Amniotic stem cell (primary cell): ENCODE measurements at places on chromosomes 4 and X.

- no peak for DNase-seq
Measured at GRCh38 chr4:24471486-24472160, 112.7 kb downstream of the DHX15 start.

DNA sequence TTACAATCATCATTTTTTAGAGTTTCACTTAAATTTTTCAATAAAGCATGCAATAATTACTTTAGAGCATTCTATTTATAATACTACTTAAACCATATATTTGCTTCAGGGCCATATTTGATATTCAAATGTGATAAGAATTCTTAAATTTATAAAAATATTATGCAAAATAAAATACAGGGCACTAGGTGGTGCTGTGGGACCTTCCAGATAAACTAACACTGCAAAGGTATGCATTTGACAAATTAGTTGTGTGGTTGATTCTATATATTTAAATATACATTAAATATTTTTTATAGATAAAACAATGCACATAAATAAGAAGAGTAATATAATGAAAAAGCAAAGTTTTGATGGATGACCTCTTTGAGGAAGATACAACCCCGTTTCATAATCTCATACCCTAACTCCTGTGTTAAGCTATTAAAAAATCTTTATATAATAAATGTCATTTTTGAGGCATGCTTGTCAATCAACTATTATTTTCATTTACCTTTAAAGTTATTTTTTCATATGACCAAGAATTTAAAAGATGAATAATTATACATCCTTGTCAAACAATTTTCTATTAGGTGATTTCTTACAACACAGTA lies 128.4 kb downstream of the REELD1 start:
- peak; percentile 15 for DNase-seq

GRCh38 chr4:66017671-66018070 lies 347.4 kb upstream of the EPHA5 start:
- DNase-seq, result no peak

DNA sequence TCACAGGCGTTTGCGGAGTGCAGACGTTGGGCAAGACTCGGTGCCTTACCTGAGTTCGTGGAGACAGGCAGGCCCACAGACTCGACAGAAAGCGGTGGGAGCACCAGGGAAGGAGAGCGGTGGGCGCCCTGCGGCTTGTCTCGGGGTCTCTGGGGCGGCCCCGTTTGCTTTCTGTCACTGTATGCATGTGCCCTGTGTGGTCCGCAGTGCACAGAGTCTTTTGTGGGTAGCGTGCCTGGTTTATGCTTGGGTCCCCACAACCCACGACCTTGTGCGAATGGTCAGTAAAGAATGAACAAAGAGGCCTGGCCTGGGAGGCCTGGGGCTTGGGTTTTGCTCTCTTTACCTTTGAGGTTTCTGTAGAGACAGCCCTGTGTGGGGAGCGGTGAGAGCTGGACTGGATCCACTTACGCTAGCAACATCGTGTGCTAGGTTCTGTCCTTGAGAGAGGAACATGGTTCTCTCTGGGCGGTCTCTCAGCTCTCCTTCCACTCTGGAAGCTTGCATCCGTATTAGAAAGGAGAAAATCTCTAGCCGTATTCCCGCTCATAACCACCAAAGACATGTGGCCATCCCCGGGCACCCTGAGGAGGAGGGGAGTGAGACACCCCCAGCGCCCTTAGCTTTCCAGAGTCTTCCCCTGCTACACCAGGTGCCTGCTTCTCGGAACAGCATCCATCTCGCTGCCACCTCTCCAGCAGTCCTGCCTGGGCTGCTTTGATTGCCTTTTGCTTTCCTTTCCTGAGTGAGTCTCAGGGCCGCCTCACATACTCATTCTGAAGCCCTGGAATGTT lies 1.2 kb downstream of the TADA2B start:
- DNase-seq, result no peak

DNA sequence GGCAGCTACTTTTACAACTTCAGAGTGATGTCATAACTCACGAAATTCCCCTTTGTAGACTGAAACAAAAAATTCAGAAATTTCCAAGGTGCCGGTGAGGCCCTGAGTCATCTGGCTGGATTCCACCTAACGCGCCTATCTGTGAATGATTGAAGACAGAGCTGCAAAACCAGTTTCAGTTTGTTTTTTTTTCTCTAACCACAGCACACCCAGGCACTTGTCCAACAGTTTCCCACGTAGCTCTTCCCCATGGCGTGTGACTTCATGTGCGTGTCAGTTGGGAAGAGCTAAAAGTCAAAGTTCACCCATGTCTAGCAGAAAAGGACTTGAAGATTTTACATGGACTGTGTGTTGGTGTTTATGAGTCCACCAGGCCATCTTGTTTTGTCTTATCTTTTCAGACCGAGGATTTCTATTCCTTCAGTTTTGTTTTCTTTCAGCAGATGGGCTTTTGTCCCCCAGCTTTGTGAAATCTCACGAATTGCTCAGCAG lies 16.4 kb downstream of the TCEANC start:
- peak; percentile 44 for DNase-seq

DNA sequence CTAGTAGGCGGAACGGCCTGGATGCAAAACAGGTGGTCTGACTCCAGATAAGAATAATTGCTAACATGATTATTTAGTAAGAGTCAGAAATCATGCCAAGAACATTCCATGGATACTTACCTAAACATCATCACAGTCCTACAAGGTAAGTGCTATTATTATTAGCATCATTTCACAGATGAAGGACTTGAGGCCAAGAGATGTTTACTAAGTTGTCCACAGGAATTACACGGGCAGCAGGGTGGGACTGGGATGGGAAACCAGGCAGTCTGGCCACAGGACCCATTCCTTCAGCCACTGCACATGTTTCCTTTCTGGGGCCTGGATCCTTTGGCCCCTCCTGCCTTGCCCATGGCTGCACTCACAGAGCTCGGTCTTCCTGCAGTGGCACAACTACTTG lies 48.3 kb downstream of the ANAPC4 start:
- DNase-seq, result no peak

GRCh38 chrX:68703369-68703768 lies 55.9 kb downstream of the STARD8 start:
- no peak for DNase-seq

- no peak for DNase-seq
Measured at GRCh38 chr4:107666134-107666533, 53.9 kb downstream of the PAPSS1 start.

DNA sequence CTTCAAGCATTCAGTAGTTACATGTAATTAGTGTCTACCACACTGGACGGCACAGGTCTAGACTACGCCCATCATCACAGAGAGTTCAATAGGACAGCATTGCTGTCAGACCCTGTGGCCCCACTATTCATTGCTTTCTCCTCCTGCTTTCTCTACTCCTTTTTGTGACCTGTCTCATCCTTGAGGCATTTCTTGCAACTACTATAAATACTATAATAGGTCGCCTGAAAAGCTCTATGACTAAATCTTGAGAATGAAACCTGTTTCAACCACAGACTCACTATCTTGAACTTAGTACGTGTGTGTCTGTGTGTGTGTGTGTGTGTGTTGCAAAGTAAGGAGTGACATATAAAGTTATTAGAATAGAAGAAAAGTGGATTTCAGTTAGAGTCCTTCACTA lies 252.9 kb upstream of the KLF3 start:
- no peak for DNase-seq

- no peak for DNase-seq
Measured at GRCh38 chrX:149845385-149845784, 35.6 kb upstream of the MAGEA8 start.

- DNase-seq, result no peak
Measured at GRCh38 chr4:128782076-128782715, 27.3 kb upstream of the JADE1 start.

GRCh38 chr4:69750346-69750745 lies 10.1 kb downstream of the SULT1B1 start:
- DNase-seq, result no peak

- no peak for DNase-seq
Measured at GRCh38 chrX:9749146-9749692, 16.4 kb downstream of the GPR143 start.

DNA sequence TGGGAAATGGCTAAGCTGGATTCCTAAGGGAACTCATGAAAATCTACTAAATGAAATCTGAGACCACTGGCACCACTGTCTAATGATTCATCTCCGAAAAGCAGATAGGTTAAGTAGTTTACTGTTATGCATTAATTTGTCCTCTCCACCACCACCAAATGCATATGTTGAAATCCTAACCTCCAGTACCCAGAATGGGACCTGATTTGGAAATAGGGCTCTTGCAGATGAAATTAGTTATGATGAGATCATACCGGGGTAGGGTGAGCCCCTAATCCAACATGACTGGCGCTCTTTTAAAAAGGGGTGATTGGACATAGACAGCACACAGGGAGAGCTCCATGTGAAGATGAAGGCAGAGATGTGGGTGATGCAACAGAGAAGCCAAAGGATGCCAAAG lies 124.9 kb upstream of the GUCY1A1 start:
- DNase-seq, result no peak

GRCh38 chr4:68347845-68348244 lies 2.0 kb downstream of the YTHDC1 start:
- DNase-seq, result no peak

GRCh38 chr4:140100771-140101170 lies 53.2 kb downstream of the MAML3 start:
- no peak for DNase-seq

GRCh38 chr4:127309369-127310102 lies 323.2 kb upstream of the INTU start:
- DNase-seq, result no peak

- DNase-seq, result no peak
Measured at GRCh38 chrX:48972220-48973164, 848 bp upstream of the KCND1 start.

GRCh38 chrX:36909676-36910030 lies 98.5 kb upstream of the FAM47C start:
- no peak for DNase-seq

- DNase-seq, result no peak
Measured at GRCh38 chrX:77918568-77918967, 8.1 kb downstream of the ATP7A start.

- no peak for DNase-seq
Measured at GRCh38 chr4:185254434-185254833, 45.0 kb downstream of the SNX25 start.

DNA sequence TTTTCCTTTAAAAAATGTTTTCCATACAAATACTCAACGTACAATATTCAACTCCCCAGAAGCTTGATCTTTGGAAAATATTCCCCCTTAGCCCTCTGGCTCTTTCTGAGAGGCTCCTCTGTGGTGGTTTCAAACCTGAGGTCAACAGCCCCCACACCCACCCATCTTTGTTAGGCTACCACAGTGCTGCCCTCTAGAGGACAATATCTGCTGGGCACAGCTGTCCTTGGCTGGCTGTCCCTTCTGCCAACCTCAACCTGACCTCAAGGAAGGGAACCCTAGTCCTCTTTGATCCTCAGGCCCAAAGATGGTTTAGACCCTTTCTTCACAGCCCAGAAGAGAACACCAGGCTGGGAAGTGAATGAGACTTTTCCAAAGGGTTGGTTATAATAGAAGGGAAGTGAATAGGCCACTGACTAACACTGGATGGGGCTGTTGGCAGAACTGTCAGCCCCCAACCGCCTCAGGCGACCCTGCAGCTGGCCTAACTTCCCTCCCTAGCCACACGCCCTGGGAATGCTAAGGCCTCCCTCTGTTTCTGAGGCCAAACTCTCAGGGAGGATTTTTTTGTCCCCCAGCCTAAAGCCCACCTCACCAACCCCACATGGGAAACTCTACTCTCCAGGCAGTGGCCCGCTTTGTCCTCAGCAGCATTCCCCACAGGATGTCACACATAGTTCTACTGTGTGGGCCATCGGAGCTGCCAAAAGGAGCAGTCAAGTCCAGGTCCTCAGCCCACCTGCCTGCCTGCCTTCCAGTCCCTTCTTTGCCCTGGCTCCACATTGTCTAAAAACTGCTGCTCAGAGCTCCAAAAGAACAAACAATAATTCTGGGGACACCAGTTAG lies 34.3 kb downstream of the NYX start:
- DNase-seq, result no peak

DNA sequence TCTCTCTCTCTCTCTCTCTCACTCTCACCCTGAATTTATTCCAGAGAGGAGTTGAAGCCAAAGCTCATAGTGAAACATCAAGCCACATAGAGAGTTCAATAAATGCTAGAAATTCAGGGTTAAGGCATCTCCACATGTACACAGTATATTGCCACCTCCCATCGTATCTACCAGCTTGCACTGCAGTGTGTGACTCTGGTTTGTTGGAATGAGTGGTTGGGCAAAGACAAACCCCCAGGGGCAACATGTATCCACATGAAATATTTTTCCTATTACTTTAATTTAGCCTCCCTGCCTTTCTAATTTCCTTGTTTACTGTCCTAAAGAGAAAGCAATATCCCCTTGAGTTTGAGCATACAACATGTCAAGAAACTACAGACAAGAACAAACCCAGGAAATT lies 247.3 kb downstream of the SPATA18 start:
- no peak for DNase-seq

GRCh38 chrX:134685668-134686067 lies 27.4 kb upstream of the PLAC1 start:
- DNase-seq, result no peak

- DNase-seq, result no peak
Measured at GRCh38 chr4:155931634-155932033, 22.0 kb downstream of the CTSO start.

DNA sequence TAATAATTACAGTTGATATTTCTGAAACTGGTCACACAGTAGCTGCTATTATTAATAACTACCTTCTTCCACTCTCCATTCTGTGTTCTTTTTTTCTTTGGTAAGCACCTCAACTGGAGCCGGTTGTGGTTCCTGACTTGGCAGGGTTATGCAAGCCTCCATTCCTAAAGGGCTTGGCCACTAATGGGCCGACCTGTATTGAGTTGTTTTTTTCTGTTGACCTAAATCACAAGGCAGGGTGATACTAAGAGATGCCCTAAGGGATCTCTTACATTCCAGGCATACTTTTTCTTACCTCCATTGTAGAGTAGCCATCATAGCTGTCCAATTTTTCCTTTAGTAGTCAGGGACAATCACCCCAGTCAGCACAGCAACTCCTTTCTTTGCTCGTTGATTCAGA lies 1295.8 kb upstream of the ADGRL3 start:
- no peak for DNase-seq

DNA sequence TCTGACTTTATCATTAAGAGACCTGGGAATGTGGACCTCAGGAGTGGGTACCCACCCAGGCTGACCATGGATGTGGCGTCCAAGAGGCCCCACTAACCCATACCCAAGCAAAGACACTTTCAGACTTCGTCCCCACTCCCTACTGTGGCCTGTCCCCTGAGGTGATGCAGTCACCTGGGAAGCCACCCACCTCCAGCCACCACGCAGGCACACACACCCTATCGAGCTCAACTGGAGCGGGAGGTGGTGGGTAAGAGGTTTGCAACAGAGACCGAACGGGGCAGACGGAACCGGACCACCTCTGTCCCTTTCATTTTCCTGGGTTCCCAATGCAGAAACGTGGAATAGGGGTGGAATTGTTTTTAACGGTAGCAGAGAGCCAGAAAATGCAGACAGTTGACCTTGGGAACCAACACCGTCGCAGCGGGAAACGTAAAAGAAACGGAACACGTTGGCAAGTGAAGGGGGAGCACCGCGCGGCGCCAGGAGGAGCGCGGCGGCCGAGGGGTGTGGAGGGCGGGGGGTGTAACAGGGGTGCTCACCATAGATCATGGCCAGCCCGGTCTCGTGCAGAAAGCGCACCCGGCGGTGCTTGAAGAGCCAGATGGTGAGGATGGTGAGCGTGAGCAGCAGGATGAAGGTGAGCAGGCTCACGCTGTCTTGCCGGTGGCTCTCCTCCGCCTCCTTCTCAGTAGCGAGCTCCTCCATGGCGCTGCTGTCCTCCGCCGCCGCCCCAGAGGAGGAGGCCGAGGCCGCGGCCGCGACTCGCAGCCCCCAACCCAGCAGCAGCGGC lies 559 bp downstream of the SLC9A7 start:
- DNase-seq, result no peak
